Lung (tissue), 17 donors: ENCODE measurements at places on chromosomes 13 and 19.
A peak's percentile ranks its signal among the peaks of the same experiment; 100 is the strongest.

GRCh38 chr13:73556902-73557301 is 498.1 kb downstream of the KLF5 start:
- no peak for DNase-seq

DNA sequence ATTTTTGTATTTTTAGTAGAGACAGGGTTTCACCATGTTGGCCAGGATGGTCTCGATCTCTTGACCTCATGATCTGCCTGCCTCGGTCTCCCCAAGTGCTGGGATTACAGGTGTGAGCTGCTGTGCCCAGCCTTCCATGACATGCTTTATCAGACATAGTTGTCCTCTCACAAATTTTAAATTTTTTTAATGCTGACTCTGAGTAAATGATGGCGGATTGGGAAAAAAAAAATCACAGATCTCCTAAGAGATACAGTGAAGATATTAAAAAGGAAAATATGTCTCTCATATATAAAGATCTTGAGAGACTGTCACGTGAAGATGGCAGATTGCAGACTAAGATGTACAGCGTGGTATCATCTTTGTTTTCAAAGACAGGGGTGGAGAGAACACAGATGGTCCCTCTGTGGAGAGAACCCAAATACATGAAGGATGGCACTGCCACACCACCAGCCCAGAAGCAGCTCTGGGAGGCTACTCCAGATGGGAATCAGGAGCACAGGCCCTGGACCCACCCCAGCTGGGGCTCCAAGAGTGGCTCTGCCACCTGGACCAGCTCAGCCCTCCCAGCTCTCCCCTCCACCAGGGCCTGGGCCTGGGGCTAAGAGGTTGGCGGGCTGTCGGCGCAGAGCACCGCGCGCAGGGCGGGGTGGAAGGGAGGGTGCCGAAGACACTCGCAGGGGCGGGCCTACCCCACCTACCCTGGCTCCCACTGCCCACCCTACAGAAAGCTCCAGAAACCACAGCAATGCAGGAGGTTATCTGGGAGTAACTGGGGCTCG is 20.0 kb upstream of the CCNP start:
- no peak for DNase-seq

DNA sequence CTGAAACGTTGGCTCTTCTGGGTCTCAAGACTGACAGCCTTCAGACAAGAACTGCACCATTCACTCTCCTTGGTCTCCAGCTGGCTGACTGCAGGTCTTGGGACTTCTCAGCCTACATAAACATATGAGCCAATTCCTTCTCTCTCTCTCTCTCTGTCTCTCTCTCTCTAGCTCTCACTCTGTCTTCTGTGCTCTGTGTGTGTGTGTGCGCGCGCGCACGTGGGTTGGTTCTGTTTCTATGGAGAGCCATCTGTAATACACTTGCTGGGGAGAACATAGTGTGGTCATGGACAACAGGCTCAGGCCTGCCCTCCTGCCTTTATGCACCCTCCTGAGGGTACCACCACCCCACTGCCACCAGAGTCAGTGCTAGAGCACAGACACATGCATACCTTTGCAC is 13.7 kb upstream of the SERPINE3 start:
- no peak for DNase-seq

- no peak for DNase-seq
Measured at GRCh38 chr19:22620401-22620800, 13.7 kb upstream of the ZNF492 start.

DNA sequence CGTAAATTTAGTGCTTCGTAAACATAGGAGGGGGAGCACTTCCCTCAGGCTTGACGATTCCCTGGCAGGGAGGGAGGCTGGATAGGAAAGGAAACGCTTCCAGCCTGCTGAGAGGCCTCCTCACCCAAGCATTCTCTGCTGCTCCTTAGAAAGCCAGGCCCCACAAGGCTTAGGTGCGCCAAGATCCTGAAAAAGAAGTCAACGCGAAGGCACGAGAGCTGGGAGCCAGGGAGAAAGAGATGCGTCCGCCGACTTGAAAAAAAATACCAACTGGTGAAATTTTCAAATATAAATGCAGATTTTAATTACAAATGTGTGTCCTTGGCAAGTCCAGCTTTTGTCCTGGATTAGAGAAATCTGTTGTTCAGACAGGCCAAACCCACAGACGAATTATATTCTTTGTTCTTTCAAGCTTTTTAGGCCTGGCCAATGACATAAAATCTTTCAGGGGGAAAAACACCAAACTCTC is 64.0 kb downstream of the ALOX5AP start:
- DNase-seq, result peak; percentile 59

DNA sequence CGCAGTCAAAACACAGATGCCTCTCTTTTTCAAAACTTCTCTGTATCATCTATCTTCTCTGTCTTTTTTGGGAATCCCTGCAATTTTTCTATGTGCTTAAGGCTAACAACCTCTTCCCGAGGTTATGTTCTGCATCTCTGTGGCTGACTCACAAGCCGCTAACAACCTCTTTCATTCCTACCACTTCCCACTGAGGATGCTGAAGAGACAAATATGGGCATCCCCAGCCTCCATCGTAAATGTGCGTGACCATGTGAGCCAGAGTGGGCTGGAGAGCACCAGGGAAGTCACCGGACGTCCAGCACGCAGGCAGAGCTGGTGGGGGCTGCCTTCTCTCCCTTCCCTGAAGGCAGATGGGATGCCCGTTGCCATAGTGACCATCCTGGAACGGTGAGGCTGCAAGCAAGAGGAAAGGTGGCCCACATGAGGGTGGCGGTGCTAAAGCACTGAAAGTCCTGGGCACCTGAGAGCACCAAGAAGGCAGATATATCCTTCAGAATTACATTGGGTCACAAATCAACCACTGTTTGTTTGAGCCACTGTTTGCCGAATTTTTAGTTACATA is 122.8 kb downstream of the SHISA2 start:
- no peak for DNase-seq

DNA sequence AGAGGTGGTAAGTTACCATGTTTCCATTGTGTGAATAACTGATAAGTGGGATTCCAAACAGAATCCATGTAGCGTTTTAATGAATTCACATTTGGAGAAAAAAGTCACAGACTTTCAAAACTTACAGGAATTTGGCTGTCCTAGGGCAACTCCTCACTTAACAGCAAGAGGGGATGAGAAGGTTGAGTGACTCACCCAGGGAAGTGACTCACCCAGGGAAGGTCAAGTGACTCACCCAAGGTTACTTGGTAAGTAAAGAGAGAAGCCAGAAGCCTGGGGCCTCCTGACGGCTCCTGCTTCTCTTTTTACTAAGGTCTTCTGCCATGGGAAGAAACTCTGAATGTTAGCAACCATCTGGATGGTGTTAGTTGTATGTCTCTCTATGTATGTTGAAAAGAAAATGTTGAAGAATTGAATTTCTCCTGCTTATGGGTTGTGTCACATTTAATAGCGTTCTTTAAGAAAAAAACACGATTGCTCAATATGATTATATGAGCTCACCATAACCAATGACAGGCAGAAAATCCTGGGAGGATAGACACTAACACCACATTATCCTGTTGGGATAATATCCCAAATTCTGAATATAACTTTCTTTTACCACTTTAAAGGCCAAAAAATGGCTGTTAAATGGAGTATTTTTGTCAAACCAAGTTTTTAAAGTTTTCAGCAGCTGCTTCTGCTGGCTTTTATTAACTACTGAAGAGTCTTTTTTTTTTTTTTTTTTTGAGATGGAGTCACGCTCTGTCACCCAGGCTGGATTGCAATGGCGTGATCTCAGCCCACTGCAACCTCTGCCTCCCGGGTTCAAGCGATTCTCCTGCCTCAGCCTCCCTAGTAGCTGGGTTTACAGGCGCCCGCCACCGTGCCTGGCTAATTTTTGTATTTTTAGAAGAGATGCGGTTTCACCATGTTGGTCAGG is 195.6 kb downstream of the GGACT start:
- peak; percentile 22 for DNase-seq

DNA sequence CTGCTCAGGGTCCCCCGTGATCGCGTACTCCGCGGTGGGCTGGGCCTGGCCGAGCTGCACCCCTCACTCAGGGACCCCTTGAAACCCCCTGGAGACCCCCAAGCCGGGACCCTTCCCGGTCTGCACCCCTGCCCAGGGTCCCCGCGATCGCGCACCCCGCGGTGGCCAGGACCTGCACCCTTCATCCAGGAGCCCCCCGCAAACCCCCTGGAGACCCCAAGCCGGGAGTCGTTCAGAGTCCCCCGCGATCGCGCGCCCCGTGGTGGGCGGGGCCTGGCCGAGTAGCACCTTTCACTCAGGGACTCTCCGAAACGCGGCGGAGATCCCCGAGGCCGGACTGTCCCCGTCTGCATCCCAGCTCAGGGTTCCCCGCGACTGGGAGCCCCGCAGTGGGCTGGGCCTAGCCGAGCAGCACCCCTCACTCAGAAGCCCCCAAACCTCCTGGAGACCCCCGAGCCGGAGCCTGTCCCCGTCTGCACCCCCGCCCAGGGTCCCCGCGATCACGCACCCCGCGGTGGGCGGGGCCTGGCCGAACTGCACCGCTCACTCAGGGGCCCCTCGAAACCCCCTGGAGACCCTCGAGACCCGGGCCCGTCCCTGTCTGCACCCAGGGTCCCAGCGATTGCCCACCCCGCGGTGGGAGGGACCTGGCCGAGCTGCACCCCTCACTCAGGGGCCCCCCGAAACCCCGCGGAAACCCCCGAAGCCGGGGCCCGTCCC is 748 bp downstream of the LMNB2 start:
- DNase-seq, result no peak

GRCh38 chr19:13130886-13131490 is 12.9 kb downstream of the NACC1 start:
- DNase-seq, result no peak
